Fibroblast of skin of left quadriceps (primary cell): ENCODE measurements at places on chromosomes 16 and 17.

DNA sequence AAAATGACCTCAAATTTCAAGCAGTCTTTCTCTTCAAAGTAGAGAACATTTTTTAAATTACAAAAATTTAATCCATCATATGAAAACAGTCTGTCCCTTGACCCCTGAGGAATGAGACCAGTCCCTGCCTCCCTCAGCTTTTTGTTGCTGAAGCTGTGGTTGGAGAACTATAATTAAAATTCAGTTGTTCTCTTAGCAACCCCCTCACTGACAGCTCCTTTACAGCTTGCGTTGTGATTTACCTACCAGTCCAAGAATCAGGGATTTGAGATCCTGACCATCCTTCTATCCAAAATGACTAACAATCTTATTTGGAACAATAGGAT is 29.8 kb downstream of the LYRM1 start:
- no peak for DNase-seq

- DNase-seq, result no peak
Observed at GRCh38 chr16:57253466-57253865, 8.4 kb downstream of the ARL2BP start.

DNA sequence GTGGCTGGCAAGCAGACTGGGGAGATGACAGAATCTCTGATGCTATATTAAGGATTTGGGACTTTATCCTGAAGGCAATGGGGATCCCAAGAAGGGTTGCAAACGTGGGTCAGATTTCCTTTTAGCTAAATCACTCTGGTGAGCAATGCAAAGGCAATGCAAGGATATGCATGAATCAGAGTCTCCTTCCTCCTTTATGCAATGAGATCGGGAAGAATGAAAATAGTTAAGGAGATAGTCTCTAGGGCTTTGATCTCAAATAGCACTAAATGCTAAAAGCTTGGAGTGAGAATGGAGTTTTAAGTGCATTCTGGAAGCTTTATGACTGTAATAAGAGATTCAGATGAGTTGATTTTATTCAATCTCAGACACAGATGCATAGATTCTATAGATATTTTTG is 27.2 kb upstream of the SHISA9 start:
- peak; percentile 75 for DNase-seq

GRCh38 chr17:50593321-50593720 is 32.8 kb downstream of the CACNA1G start:
- DNase-seq, result no peak

GRCh38 chr16:48335961-48336360 is 49.3 kb downstream of the SIAH1 start:
- peak; percentile 50 for DNase-seq

- no peak for DNase-seq
Observed at GRCh38 chr17:59178266-59178985, 22.9 kb downstream of the PRR11 start.

- DNase-seq, result no peak
Observed at GRCh38 chr17:43552229-43552837, 6.2 kb upstream of the ETV4 start.

DNA sequence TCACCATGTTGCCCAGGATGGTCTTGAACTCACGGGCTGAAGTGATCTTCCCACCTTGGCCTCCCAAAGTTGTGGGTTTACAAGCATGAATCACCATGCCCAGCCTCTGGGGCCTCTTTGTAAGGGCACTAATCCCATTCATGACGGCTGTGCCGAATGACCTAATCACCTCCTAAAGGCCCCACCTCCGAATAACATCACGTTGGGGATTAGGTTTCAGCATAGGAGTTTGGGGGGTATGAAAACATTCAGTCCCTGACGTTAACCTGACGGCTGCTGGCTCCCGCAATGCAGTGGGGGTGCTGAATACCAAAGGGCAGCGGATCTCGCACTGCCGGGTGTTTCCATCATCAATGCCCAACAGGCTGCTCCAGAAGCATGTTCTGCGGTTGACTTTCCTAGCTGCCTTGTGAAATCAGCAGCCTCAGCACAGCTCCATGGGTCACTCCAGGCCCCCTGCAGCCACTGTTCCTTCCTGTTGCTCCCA is 120.8 kb upstream of the SEC14L1 start:
- DNase-seq, result no peak

DNA sequence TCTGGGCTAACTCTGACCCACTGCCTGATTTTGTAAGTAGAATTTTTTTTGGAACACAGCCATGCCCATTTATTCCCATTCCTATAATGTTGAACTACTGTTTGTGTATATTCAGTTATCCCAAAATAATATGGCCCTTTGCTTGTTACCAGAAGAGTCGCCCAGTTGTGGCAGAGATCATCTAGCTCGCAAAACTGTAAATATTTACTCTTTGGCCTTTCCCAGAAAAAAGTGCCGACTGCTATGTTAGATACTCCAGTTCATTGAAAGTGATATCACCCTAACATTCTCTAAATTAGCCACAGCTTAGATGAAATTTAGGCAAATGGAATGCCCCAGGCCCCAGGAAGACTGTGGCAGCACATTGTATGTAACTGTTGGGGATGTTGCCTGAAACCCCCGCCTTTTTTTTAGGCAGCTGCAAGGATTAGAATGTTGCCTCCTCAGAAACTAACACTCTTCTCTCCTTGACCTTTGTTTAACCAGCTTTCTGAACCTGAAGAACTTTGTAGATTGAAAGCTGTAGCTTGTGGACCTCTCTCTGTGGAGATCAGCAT is 19.1 kb downstream of the WWOX start:
- DNase-seq, result no peak

DNA sequence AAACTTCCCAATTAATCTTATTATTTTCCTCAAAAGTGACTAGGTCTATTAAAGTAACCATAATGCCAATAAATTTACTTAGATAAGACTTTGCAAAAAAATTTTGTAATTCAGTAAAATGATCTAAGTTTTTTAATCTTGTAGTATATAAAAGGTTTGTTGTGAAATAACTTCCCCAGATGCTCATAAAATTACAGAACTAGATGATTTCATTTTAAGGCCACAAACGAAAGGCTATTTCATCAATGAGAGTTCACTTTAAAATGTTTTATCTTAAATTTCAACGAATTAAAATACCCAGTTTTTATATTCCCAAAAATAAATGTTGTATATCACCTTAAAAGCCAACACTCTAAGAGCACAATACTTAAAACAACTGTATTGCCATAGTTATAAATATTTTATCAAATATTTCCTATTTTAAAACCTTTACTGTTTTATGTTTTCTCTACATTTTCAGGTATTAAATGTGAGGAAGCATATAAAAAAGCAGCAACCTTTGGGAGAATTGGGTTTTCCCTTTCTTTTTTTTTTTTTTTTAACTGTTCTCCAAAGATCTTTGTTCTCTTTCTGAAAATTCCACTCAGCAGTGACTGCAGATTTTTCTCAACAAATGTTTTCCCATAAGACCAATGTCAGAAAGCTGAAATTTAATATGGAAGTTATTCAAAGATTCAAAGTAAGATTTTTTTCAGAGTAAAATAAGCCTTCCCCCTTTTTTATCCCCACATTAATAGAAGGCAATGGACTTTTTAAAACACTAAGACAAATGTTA is 169.9 kb downstream of the CYB561 start:
- DNase-seq, result no peak

GRCh38 chr17:44995436-44996001 is 27.4 kb upstream of the C1QL1 start:
- no peak for DNase-seq

- DNase-seq, result no peak
Observed at GRCh38 chr17:9052921-9053320, 31.6 kb downstream of the NTN1 start.

DNA sequence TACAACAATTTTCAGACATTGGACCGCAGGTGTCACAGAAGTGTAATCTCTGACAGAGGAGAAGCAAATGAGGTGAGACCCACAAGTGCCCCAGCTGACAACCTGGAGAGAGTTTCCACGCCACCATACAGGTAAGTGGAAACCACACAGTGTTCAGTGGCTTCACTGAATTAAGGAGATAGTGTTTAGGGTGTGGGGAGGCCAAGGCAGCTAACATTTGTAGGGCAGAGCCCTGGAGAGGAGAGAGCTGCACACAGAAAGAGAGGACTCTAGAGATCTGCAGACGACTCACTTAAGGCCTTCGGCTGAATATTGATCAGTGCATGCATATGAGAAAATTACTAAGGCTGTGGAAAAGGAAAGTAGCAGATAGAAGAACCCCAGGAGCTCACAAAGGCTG is 228.9 kb upstream of the TNRC6C start:
- DNase-seq, result no peak

GRCh38 chr17:66900126-66901010 is 64.1 kb upstream of the CACNG4 start:
- DNase-seq, result peak; percentile 18

GRCh38 chr16:66036184-66036583 is 330.3 kb upstream of the CDH5 start:
- DNase-seq, result no peak

DNA sequence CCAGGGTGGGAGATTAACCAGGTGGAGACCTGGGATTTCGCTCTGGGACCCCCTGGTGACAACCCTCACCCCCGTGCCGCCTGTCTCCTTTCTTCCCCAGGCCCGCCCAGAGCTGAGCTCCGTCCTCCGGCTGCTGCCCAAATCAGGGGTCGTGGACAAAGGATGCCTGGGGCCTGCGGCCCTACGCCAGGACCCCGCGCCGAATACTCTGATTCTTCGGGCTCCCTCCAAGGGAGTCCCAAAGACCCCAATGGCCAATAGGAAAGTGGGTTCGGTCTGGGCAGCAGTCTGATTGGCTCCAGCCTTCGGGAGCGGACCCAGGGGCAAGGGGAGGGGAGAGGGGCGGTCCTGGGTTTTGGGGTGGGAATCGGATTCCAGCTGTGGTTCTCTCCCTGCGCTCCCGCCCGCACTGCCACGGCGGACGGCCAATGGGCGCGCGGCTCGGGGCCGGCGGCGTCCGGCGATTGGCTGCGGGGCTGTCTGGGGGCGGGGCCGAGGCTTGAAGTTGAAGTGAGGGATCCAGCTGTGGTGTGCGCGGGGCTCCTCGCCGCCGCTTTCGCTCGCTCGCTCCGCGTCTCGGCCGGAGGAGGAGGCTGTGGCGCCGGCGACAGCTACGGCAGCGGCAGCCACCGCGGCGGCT is at the start of gene CACNA1G:
TSS of gene CACNA1G (plus strand) at position 531 of the 640 bp plus-strand sequence. CDS start 745 bp downstream, outside the sequence.
- peak; percentile 72 for DNase-seq

DNA sequence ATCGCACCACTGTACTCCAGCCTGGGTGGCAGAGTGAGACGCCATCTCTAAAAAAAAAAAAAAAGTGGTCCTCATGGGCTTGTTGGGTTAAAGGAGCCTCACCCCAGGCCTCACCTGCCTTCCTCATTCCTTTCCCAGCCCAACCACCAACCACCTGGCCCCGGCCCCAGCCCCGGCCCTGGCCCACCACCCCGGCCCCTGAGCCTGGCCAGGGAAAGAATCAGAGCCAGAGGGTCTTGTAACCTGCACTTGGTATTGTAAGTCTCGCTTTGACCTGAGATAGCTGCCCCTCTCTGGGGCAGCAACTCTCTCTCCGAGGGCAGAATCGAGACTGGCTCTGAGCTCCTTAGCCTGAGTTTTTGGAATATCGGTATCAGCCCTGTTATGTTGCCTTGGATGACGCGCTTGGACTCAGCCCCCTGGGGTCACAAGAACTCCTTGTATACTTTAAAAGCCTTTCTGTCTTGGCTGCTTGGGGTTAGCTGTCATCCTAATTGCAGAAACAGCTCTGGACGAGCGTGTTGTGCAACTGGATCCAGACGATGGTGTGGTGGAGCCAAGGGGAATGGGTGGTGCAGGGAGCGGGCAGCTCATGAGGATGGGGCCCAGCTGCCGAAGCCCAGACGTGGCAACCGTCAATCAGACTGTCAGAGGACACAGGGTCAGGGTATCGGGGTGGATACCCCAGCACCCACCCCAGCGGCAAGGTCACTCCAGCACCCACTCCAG is 14.6 kb downstream of the SMTNL2 start:
- peak; percentile 8 for DNase-seq

DNA sequence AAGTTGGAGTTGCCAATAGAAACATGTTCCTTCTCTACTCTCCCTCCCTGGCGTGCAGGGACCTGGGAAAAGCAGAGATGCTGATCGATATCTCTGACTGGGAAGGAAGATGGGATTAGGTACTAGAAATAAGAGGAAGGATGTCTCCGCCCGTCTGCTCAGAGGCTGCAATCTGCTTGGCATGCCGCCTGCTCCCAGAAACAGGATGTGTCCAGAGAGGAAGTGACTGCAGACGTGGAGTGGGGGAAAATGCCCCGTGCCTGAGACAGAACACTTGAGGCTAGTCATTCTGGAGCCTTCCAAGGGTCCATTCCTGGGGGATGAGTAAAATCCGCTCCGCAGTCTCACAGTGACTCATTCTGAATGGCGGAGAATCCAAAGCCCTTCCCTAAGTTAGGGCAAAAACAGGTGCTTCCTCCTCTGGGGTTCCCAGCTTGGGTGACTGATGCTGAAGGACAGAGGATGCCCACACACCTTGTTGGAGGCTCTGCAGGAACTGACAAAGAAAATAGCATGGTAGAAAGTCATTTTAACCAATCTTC is 45.0 kb upstream of the SMURF2 start:
- peak; percentile 98 for DNase-seq

- no peak for DNase-seq
Observed at GRCh38 chr16:29765167-29766032, 12.7 kb upstream of the ZG16 start.

DNA sequence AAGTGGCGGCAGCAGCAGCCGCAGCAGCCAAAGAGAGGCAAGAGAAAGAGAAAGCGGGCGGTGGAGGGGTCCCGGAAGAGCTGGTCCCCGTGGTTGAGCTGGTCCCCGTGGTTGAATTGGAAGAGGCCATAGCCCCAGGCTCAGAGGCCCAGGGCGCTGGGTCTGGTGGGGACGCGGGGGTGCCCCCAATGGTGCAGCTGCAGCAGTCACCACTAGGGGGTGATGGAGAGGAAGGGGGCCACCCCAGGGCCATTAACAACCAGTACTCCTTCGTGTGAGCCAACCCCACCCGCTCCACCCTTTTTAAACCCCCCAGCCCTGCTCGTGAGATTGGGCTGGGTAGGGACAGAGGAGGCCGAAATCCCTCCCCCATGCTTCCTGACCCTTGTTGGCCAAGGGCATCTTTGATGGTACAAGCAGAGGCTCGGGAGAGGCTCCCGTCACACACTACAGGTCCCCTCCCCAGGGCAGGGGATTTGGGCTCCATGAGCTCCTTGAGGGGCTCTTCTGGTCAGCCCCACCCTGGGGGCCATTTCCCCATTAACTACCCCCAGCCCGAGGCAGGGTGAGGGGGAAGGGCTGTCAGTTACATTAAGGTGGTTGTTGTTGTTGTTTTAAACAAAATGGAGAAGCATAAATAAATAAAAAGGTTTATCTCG is 4.6 kb upstream of the ATP2A1 start:
- no peak for DNase-seq

- DNase-seq, result no peak
Observed at GRCh38 chr16:65657071-65657494, 535.2 kb upstream of the CDH11 start.

- no peak for DNase-seq
Observed at GRCh38 chr17:10051112-10051511, 146.0 kb upstream of the RCVRN start.

DNA sequence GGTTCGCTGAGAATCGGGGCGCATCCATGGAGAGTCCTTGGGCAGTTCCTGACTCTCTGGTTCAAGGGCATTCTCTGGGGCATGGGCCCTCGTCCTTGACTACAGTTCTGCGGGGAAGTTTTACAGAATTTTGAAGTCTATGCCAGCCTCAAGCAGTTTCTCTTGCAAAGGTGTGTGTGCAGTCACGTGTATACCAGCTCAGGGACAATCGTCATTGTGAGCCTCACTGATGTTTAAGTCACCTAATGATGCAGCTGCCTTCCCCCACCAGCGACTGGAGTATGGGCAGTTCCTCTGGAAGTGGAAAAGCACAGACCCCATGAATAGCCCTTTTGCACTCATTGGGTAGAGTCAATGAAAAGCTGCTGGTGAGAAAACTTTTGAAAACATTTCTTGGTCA is 1.3 kb downstream of the PLCG2 start:
- no peak for DNase-seq

GRCh38 chr17:38873640-38874380 is 4.0 kb downstream of the LASP1 start:
- no peak for DNase-seq

- DNase-seq, result no peak
Observed at GRCh38 chr17:12318571-12319266, 298.0 kb downstream of the MAP2K4 start.
